ENCODE measurements at places on chromosomes 11 and 22.

GRCh38 chr11:12289667-12290476 lies 87.5 kb upstream of the PARVA start:
- DNase-seq, result no peak

GRCh38 chr11:117842131-117842941 lies 17.8 kb upstream of the FXYD2 start:
- DNase-seq, result no peak

DNA sequence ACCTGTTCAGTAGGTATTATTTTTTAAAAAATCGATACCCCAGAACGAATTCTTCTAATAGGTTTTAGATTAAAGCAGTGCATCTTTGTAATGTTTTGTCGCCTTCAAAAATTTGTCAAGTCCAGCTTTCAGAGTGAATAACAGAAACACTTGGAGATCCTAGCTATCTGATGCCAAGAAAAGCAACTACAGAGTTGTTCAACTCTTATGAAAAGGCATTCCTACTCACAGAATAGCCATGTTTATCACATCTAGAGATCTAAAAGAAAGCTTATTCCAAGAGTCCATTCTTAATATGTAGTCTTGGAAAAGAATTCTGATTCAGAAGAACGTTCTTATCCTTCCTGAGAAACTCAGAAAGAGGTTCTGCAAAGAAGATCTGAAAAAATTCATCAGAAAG lies 268.5 kb downstream of the TTC28 start:
- no peak for DNase-seq

- peak; percentile 22 for DNase-seq
These were observed 27.8 kb upstream of the ZNRF3 start for GRCh38 chr22:28855355-28856094.

DNA sequence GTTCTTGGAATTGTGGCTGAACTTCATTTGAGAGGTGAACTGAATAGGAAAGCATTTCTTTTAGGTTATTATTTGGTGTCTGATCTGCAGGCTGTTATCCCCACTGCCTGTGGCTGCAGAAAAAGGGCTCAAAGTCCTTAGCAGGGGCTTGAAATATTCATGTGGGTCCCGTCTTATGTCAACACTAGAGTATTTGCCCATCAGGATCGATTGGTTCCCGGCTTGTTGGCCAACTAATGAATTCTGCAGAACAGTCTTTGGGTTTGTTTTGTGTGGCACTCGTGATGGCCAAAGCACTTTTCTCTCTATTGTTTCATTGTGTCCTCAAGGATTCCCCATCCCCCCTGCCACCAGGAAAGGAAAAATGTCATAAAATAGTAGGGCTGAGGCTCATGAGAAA lies 211.9 kb downstream of the MYO18B start:
- DNase-seq, result no peak

DNA sequence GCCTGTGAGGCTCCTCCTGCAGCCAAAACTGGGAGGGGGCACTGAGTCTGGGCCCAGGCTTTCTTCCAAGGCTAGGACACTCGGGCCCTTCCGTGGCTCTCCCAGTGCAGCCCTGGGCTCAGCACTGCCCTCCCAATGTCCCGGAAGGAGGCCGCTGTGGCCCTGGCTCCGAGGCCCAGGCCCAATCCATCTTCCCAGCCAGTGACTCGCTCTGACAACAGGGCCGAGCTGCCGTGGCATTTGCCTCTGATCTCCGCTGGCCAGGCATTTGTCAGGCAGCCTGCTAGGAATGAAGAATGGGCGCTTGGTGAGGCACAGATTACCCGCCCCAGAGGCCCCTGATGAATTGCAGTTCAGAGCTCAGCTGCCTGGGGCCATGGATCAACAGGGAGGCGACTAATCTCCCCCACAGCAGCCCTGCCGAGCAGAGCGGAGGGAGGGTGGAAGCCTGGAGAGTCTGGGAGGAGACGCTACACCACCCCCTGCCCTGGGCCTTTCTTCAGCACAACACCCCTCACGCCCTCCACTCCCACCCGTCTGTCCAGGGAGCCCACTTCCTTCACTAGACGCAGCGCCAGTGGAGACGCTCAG lies 8.3 kb downstream of the FXYD2 start:
- DNase-seq, result no peak

DNA sequence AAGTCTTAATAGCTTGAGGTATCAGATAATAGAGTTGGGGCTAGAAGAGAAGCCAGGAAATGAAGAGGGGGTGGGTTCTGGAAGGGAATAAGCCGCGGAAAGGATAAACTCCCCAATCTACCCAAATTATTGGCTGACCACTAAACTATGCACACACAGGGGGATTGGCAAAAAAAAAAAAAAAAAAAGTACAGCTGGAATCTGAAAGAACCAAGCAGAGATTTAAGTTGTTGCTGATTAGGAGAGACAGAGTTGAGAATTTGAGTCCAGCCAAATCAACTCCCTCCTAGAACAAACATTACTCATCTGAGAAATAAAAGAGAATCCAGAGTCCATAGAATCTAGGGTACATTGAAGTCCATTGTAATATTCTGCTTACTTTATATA lies 134.9 kb downstream of the CCDC81 start:
- no peak for DNase-seq

DNA sequence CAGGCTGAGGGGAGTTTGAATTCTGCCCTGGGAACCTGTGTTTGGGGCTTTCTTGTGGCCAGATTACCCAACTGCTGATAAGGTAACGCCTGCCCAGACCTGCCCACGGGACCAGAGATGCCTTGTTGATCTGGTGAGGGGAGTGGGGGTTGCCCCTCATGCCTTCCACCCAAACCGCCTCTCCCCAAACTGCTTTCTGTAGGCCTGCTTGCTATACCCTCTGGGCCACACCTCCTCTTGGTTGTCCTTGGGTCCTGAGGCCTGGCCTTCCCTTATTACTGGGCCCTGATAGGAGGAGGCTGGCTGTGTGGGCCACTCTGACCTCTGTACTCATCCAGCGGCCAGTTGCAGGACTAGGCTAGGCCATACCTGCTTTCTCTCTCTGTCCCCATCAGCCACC lies 3.4 kb downstream of the P2RY2 start:
- no peak for DNase-seq

- no peak for DNase-seq
These were observed 15.3 kb downstream of the BLID start for GRCh38 chr11:122100756-122101080.

DNA sequence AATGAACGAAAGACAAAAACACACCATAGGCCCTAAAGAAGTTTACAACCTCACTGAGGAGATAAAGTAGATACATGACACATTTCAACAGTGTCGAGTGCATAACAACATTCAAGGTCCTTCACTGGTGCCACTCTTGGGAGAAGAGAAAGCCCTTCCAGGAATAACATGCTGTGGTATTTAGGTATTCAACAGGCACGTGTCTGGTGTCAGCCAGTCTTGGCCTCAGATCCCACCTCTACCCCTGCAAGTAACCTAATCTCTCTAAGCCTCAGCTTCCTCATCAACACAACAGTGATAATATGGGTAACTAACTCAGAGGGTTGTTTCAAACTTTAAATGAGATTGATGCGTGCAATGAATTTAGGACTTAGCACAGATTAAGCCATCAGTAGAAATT lies 235.0 kb upstream of the ZC3H12C start:
- no peak for DNase-seq

DNA sequence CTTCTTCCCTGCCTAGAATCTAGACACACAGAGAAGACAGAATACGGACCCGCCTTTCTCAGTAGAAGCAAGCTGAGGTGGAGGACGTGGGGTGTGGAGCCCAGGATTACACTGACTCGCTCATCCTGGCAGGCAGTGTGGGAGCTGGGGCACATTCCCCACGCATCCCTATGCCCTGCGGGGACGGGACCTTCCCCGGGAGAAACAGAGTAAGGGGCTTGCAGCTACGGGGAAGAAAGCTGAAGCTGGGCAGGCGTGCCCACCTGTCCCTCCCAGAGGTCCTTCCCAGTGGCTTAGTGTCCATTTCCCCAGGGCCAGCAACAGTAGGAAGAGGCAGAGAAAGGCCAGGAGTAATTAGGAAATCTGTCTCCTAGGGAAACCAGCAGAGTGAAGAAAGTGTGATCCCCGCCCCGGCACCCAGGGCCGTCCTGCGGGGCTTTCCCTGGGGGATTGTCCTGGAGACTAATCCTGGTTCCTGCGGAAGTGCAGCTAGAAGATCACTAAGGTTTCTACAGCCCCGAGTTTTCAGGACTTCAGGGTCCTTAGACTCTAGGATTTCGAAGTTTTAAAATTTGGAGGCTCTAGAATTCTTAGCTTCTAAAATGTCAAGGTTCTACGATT lies 7.8 kb downstream of the DNAJB13 start:
- no peak for DNase-seq

DNA sequence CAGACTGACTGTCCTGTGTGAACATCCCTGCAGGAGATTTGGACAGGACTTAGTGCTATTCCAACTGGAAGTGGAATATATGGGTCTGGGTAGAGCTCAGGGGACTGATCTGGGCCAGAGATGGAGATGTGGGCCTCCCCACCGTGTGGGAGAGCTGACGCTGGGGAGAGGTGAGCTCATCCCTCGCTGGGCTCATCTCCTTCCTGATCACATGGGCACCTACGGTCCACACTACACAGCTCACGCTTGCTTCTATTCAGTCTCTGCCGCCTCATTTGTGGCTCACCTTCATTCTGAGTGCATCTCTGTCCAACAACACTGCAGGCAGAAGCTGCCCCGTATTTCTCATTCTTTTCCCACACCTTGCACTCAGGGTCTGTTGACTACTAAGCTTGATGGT lies 16.6 kb upstream of the RAB1B start:
- no peak for DNase-seq

DNA sequence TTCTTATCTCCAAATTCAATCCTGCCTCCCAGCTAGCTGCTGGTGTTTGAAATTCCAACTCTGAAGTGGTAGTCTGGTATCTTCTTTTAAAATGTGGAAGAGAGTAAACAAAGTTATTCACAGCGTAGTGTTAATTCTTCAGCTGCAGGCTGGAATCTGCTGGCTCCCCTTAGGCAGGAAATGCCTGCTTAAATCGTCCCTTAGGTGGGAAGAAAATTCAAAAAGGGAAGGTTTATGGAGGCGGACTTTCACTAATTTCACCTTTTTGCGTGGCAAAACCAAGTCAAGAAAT lies 439.0 kb upstream of the CCDC90B start:
- no peak for DNase-seq

GRCh38 chr11:96267496-96268032 lies 75.4 kb downstream of the MAML2 start:
- DNase-seq, result no peak

DNA sequence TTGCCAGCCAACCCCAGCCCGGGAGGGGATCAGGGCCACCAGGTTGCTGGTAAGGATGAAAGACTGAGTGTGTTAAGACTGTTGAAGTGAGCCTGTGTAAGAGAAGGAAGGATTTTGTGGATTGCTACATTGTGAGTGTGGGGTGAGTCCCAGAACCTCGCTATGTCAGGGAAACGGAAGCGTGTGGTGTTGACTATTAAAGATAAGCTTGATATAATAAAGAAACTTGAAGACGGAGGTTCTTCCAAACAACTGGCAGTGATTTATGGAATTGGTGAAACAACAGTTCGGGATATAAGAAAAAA lies 627 bp downstream of the JRKL start:
- DNase-seq, result no peak

DNA sequence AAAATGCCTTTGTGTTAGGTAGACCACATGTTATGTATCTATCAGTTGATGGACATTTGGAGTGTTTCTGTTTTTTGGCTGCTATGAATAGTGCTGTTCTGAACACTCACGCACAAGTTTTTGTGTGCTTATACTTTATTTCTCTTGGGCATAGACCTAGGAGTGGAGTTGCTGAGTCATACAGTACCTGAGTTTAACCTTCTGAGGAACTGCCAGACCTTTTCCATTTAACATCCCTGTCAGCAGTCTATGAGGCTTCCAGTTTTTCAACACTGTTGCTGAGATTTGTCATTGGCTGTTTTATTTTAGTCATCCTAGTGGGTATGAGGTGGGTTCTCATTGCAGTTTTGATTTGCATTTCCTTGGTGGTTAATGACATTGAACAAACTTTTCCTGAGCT lies 4.4 kb downstream of the CTTN start:
- DNase-seq, result no peak

DNA sequence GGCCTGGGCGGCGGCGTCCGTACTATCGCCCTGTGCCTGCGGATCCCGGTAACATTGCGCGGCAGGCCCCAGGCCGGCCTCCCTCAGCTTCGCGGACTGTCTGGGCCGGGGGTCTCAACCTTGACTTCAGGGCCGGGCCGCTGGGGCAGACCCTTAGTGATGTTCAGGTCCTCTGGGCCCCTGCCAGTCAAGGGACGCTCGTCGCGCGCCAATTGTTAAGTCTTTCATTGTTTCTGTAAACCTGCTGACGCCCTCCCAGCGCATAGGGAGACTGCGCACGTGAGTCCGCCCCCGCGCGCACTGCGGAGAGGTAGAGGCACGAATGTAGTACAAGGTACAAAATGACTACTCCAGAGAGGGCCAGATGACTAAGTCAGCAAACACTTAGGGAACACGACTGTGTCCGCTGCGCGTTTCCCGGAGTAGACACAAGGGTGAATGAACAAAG lies 451 bp upstream of the HDHD5 start:
- DNase-seq, result no peak

DNA sequence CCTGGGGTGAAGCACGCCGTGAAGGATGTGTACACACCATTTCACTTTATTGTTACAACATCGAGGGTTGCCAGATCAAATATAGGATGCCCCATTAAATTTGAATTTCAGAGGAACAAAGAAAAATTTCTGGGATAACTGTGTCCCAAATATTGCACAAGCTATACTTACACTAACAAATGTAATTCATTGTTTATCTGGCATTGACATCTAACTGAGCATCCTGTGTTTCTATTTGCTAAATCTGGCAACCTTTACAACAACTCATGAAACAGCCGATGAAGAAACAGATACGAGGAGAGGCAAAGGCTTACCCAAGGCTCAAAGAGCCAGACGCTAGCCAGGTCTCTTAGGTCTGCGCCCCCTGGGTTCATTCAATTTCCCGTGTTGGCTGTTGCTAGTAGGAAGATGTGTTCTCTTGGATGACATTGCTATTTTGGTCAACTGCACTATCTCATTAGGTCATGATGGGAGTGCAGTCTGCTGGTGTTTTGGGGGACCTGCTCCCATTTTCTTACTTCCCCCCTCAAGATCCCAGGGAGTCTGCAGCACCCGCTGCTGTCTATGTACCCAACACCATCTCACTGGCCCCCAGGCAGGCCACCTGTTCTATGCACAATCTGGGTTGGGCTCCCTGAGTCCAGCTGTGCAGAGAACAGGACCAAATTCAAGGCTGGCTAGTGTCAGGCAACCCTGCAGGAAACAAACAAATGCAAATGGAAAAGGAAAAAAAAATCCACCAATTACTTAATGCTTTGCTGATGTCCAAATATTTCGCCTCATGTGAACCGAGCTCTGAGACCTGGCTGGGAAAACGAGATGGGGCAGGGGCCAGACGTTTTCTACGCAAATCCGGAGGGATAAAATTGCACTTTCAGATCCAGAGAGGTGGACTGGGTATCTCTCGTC lies 560.9 kb downstream of the MIAT start:
- DNase-seq, result no peak

DNA sequence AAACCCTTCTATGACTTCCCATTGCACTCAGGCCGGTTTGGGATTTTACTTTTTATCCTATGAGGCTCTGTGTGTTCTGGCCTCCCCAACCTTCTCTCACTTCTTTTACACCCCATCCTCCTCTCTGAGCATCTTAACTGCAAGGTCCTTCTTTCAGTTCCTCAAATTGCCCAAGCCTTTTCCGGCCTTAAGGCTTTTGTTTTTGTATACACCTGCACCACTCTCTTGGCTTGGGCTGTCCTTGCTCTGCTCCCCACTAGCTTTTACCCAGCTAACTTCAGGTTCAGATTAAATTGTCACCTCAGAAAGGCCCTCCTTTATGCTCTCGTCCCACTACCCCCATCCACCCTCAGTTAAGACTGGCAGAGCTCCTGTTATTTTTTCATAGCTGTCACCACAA lies 55.5 kb downstream of the FAM83F start:
- no peak for DNase-seq
